ENCODE measurements at places on chromosomes 4 and X. TPM values are rescaled to one million over a fixed set of nuclear protein-coding genes. Genes with fewer than 3 reads are reported as not detected.
A peak's percentile ranks its signal among the peaks of the same experiment; 100 is the strongest.

GRCh38 chr4:116058129-116058528 is 944.7 kb upstream of the NDST4 start:
- DNase-seq: no peak

GRCh38 chr4:168118116-168118655 is 25.8 kb downstream of the ANXA10 start:
- no peak for DNase-seq

DNA sequence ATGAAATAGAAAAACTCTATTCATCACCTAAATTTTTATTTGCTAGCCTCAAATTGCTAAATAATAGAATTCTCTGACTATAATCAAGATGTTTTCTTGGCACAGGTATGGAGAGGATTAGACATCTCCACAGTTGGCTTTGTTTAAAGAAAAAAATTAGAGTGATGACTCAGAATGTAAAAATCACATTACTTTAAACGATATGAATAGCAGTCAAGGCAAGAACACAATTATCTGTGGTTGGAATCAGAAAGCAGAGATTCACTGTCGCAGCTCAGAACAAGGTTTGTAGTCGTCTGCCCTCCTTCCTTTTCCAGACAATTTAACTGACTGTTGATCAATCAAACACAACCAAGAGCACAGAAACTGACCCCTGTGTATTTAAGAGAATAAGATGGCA is 32.2 kb upstream of the CCKAR start:
- DNase-seq: peak; percentile 34

GRCh38 chrX:132030264-132030663 is 7.2 kb downstream of the STK26 start:
- DNase-seq: no peak

The CUL4B gene
- 24.4 TPM for total RNA-seq

The GAGE13 gene
- not detected for total RNA-seq

DNA sequence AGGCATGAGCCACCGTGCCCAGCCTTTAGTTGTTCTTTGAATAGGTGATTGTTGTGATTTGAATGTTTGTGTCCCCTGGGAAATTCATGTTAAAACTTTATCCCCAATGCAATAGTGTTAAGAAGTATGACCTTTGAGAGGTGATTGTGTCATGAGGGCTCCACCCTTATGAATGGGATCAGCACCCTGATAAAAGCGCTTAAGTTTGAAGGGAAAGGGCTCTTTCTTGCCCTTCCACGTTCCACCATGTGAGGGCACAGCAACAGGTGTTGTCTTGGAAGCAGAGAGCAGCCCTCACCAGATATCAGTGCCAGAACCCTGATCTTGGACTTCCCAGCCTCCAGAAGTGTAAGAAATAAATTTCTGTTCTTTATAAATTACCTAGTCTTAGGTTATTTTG is 33.7 kb upstream of the RP2 start:
- DNase-seq: no peak

- no peak for DNase-seq
These were observed 69.8 kb downstream of the DTHD1 start for GRCh38 chr4:36351082-36351666.

The STBD1 gene
- 15.8 TPM for total RNA-seq

DNA sequence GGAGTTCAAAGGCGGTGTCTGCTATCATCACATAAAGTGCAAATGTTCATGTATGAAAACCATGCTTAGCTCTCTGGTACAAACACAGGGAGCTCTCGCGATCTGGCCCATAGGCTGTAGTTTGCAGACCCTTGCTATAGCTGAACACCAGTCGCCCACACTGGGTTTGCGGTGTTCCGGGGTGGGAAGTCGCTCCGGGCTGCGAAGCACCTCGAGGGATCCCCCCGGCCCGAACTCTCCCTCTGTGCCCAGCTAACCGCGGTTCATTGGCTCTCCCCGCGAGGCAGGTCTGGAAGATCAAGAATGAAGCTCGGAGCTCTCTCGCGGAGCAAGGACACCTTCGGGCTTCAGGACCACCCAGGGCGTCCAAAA is 341 bp upstream of the PRPS2 start:
- DNase-seq: no peak

The PIM2 gene
- 4.6 TPM for total RNA-seq

DNA sequence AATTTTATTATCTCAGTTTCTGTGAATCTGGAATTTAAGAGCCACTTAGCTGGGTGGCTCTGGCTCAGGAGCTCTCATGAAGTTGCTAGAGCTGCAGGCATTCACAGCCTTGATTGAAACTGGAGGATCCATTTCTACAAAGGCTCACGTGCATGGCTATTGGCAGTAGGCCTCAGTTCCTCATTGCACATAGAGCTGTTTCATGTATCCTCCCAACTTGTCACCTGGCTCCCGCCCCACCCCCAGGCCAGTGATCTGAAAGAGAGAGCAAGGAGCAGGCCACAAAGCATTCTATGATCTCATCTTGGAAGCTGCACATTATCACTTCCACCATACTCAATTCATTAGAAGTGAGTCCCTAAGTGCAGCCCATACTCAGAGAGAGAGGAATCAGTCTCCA is 18.5 kb upstream of the AP1AR start:
- DNase-seq: peak; percentile 30

GRCh38 chr4:141356963-141357335 is 136.3 kb downstream of the ZNF330 start:
- no peak for DNase-seq

GRCh38 chr4:139556071-139556723 is at the start of gene SETD7:
TSS of gene SETD7 (minus strand) at chr4:139556219. CDS start at chr4:139556137, 82 bp downstream.
- DNase-seq: peak; percentile 90

All from myocyte (in vitro differentiated cells).